ENCODE measurements at places on chromosomes 3 and 15.

GRCh38 chr3:155352900-155353490 is 59.5 kb upstream of the STRIT1 start:
- peak; percentile 54 for DNase-seq

GRCh38 chr15:54298396-54298795 is 320.2 kb downstream of the UNC13C start:
- no peak for DNase-seq

DNA sequence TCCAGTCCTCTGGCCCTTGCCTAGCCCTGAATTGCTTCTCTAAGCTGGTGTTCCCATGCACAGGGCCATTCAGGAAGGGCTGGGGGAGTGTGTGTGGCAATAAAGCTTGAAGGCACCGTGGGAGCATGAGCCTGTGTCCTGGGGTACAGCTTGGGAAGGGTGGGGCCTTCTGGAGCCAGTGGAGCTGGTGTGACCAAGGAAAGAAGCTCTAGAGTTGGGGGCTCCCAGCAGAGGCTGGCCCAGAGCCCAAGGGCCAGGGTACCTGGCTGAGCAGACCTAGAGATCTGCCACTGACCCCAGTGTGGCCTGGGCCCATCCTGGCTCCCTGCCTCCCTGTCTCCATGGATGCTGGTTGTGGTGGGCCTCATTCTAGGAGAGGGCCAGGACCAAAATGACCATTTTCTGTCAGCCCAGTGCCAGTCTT is 8.1 kb downstream of the ABTB1 start:
- DNase-seq: no peak

- no peak for DNase-seq
Observed at GRCh38 chr3:177610686-177611633, 413.7 kb upstream of the TBL1XR1 start.

DNA sequence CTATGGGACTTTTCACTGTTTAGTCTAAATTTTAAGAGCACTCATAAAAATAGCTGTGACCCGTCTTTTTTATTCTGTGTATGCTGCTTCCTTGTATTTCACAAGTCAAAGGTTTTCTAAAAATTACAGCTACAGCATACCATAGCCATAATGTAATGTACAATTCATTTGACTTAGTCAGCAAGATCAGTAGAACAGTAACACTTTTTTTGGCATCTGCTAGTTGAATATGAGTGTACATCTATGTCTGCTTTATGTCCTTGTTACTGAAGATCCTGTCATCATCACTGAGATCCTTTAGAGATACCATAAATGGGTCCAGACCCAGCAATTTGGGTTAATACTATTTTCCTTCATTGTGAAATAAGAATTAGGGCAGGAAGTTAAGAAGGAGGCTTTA is 42.2 kb downstream of the CMSS1 start:
- DNase-seq: peak; percentile 54

GRCh38 chr3:16369885-16370284 is 104.9 kb downstream of the OXNAD1 start:
- no peak for DNase-seq

DNA sequence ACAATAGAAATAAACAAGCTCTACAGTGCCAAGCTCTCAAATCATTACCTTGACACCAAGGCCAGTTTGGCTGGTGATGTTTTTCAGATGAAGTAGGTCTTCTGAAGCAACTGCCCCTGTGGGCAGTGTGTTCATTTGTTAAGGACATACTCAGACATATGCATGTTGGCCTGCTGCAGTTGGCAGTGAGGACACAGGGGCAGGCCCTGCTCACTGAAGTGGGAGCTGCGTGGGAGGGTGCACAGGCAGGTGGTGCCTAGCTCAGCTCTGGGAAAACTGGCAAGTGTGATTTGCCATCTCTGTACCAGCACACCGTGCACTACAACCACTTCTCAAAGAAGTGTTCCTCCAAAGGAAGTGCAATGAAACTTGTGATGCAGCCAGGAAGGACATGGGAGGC is 28.5 kb upstream of the SNRK start:
- DNase-seq: no peak

DNA sequence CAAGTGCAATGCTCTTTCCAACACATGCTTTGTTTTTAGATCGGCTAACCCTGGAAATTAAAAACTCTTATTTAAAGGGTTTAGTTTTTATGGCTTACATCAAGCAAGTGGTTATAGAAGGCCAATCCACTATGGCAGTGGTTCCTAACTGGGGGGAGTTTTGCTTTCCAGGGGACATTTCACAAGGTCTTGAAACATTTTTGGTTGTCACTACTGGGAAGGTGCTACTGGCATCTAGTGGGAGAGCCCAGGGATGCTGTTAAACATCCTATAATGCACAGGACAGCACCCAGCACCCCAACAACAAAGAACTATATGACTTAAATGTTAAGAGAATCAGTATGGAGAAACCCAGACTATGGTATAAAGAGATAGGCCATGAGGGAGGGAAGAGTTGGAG is 439.0 kb downstream of the NTRK3 start:
- no peak for DNase-seq

- DNase-seq: no peak
Observed at GRCh38 chr15:74460298-74460697, 662 bp downstream of the UBL7 start.

DNA sequence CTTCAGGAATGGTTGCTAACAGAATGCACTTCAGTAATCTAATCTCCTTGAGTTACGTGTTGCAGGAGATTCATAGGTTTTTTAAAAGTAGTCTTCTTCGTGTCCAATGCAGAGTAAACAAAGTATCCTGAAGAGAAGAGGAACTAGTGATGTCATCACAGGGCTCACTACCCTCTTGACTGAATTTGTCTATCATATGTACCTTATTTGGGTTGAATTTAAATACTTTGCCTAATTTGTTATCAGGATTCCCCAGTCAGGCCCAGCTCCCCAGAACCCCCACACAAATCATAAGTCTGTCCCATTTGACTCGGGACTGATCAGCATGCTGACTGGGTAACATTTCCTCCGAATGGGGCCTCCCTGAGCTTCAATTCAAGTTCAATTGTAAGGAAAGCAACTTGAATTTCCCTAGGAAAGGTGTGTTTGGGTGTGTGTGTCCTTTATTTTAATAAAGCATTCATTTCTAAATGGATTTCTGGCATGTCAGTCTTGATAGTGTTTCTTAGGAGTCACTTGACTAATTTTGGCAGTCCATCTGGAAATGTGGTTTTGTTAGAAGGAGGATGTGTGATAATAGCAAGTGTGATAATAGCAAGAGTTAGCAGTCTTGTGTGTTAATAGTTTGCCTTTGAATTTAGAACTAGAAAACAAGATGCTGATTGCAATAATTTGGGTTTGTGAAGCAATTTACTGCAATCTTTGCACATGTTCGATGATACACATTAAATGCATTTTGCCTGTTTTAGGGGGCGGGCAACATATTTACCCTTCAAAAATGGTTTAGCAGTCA is 21.9 kb downstream of the OXNAD1 start:
- DNase-seq: no peak

DNA sequence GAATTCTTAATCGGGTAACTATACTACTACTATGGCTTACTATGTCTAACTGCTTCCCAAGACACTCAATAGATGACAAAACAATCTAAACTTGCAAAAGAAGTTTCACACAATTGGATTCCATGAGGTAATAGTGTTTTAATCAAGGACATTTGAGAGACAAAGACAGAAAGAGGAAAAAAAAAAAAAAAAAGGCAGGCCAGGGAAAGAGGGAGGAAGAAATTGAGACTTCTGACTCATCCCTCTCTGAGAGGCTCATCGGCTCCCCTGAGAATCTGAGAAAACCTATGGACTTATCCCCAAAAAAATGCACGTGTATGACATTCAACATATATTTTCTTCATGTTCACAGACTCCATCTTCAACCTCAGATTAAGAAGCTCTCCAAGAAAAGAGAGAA is 61.0 kb downstream of the SCAPER start:
- no peak for DNase-seq

GRCh38 chr3:8441969-8442559 is 59.6 kb upstream of the LMCD1 start:
- peak; percentile 78 for DNase-seq

DNA sequence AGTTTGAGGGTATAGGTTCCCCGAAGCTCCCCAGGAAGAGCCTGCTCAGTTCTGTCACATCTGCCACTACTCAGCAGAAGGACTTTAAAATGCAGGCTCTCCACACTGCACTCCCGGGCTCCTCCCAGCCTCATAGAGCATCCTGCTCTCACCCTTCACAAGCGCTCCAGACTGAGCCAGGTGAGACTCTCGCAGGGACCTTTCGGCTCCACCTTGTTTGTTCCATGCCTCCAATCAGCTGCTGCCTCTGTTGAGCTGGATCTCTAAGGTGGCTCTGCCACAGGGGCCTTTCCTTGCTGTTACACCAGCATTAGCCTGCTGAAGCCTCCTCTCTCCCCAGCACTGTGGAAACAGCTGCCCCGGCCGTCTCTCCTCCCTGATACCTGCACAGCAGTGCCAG is 56.1 kb downstream of the SLCO3A1 start:
- no peak for DNase-seq

GRCh38 chr3:195080571-195081151 is 190.3 kb downstream of the XXYLT1 start:
- no peak for DNase-seq

GRCh38 chr15:89163271-89164055 is 57.9 kb downstream of the RLBP1 start:
- peak; percentile 67 for DNase-seq

DNA sequence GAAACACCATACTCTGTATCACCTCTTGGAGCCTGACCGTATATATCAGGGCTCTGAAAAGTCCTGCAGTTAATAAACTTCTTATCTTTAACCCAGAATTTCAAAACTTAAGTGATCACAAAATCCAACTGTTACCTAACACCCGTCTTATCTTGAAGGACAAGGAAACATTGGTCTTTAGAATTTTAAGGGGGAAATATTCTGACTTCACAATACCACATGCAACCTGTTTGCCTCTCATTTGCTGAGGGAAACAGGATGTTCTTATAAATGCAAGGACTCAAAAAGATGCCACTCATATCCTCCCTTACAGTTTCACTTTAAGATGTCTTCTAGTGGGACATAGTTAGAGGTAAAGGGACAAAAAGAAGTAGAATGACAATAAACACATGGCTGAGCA is 67.9 kb downstream of the CRTC3 start:
- DNase-seq: no peak

GRCh38 chr3:141797819-141798447 is 34.7 kb downstream of the GRK7 start:
- no peak for DNase-seq

DNA sequence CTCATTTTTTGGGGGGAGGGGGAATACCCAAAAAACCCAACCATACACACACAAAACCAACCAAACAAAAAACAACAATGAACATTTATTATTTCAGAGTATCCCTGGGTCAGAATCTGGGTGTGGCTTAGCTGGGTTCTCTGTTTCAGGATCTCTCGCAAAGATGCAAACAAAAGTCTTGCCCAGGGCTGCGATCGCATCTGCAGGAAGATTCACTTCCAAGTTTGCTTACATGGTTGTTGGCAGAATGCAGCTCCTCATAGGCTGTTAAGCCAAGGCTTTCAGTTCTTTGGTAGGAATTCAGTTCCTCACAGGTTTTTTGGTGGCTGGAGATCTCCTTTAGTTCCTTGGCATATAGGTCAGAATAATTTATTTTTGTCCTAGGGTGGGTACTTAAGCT is 13.7 kb upstream of the ARIH1 start:
- DNase-seq: no peak

DNA sequence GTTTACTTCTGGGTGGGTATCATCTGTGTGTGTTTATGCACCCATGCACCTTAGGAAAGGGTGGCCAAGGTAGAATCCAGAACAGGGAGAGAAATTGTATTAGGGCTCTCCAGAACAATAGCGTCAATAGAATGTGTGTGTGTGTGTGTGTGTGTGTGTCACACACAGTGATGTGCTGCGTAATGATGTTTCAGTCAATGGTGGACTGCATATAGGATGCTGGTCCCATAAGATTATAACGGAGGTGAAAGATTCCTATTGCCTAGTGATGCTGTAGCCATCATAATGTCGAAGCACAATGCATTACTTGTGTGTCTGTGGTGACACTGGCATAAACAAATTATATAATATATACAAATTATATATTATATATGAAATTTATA is 69.3 kb upstream of the PRR23C start:
- DNase-seq: no peak

GRCh38 chr15:90103701-90104329 is 1.5 kb upstream of the IDH2 start:
- no peak for DNase-seq

GRCh38 chr3:159796744-159797143 is 191.9 kb upstream of the IL12A start:
- no peak for DNase-seq

Measured in SK-N-DZ (cell line).